ENCODE measurements at places on chromosomes 16 and 17.

- no peak for DNase-seq
Observed at GRCh38 chr17:81511804-81512561, 616 bp downstream of the ACTG1 start.

DNA sequence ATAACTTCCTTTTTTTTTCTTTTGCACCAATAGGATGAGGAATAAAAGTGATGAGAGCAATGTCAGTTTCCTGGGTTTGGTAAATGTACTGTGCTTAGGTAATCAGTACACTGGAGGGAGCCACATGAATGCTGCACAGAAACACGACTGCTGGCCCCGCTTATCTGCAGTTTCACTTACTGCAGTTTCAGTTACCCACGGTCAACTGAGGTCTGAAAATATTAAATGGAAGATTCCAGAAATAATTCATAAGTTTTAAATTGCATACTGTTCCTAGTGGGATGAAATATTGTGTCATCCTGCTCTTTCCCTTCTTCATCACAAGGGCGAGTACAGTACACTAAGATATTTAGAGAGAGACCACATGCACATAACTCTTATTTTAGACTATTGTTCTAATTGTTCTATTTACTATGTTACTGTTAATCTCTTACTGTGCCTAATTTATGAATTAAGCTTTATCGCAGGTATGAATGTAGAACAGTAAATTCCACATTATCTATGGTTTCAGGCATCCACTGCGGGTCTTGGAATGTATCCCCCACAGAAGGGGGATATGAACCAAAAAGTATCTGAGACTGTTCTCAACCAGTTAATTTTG, 6.4 kb upstream of the LGALS3BP start:
- DNase-seq, result no peak

- DNase-seq, result no peak
Observed at GRCh38 chr17:34723875-34724274, 144.5 kb downstream of the TMEM132E start.

GRCh38 chr17:44788139-44788538, 29.4 kb downstream of the ADAM11 start:
- DNase-seq, result no peak

DNA sequence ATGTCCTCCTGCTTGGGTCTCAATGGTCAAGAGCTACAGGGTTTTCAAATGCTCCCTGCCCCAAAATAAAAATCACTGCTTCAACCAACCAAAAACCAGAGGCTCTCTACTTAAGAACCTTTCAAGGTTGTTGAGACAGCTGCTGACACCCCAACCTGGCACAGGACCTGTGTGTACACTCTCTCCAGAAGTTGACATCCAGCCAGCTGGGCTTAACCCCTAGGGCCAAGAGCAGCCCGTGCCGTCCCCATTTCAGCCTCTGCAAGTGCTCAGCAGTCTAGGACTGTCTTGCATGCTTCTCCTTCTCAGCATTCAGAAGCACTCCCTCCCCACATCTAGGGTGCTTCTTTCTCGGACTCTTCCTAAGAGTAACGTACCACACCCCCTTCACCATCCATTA, 59.0 kb upstream of the TRAP1 start:
- DNase-seq, result no peak

DNA sequence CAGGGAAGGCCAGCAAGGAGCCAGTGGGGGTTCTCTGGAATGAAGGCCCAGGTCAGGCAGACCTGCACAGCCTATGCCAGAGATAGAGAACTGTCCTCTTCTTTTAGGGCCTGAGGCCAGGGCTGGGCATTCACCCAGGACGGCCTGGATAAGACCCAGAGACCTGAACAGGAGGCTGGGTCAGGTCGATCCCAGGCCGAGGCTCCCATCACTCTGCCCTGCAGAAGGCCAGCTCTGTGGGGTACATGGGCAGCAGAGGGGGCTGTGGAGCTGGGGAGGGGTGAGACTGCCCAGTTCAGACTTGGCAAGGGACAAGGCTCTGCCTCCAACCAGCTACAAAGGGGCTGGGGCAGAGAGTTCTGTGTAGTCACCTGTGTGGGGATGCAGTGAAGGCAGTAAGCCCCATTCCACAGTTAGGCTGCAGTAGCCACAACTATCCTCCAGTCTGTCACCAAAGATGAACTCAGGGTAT, 14.6 kb downstream of the HSD11B2 start:
- DNase-seq, result no peak

- no peak for DNase-seq
Observed at GRCh38 chr16:1058216-1058615, 14.3 kb upstream of the SSTR5 start.

DNA sequence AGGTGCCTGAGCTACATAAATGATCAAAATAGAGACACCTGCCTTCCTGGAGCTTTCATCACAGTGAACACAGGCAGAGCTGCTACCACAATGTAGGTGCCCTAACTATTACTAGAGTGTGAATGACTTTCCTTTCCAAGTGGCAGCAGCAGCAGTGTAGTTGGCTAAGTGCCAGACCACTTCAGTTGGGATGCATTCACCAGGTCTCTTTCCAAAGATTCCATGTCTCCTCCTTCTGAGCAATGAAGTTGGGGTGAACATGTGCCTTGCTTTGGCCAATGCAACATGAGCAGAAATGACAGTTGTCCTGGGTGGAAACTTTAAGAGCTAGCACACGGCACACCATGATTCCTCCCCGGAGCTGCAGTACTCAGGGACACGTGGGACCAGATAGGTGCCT, 23.3 kb upstream of the CACNG4 start:
- no peak for DNase-seq

- no peak for DNase-seq
Observed at GRCh38 chr16:57536306-57537193, at the start of gene CCDC102A. Gene CCDC102A, minus strand, starts transcription at chr16:57536571. Its CDS starts 7,394 bp downstream, at chr16:57529177.

GRCh38 chr16:11980136-11980844, 3.8 kb downstream of the SNX29 start:
- DNase-seq, result no peak

- DNase-seq, result no peak
Observed at GRCh38 chr16:2076072-2076865, 28.5 kb downstream of the TSC2 start.

DNA sequence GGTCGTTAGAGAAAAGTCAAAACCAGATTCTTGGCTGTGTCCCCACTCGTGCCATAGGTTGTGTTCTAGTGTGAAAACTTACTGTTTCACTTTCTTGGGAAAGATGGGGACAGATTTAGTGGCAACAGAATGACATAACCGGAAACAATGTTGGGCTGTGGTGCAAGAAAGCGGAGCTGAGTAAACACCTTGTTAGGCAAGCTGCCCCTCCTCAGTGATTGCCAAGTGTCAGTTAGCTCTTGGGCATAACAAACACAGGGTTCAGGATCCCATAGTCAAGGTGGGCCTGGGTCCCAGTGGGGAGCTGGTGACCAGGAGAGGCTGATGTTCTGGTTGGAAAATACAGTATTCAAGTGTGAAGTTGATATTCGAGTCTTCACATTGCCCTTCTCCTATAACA, 15.4 kb downstream of the UBN1 start:
- no peak for DNase-seq

GRCh38 chr17:63191610-63192009, 225.6 kb downstream of the TANC2 start:
- DNase-seq, result no peak

DNA sequence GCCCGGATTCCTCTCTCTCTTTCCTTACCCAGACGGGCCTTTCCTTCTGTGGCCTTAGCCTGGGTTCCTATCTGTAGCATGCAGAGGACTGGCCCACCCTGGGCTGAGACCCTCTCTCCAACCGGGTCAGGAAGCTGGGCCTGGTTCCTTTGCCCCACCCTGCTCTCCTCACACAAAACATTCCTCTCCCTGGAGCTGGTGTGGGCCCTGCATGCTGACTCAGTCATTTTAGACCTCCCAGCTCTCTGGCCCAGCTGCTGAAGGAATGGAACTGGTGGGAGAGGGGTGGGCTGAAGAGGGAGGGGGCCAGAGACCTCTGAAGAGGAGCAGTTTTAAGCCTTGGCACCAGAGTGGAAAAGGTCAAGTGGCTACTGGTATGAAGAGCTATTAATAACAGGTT, 957 bp downstream of the MYL4 start:
- no peak for DNase-seq

GRCh38 chr16:51163366-51163765, 12.3 kb upstream of the SALL1 start:
- no peak for DNase-seq

GRCh38 chr16:54473226-54473993, 186.8 kb upstream of the IRX3 start:
- no peak for DNase-seq

- DNase-seq, result no peak
Observed at GRCh38 chr16:89298623-89299225, 81.2 kb downstream of the ZNF778 start.

DNA sequence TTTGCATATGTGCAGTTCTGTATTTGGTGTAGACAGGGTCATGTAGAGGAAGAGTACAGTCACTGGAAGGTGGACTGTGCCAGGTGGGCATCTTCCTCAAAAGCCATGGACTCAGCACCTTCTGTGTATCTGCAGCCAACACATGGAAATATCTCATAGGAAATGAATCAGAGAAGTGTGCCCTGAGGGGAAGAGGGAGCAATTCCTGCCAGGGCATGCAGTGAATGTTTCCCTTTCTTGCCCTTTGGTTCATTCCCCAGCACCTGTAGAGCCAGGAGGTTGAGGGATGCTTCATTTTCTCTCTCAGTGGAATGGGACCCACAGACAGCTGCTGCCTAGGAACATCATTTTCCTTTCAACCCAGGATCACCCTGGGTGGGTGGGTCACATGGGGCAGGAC, 146.1 kb upstream of the HSBP1 start:
- no peak for DNase-seq

- DNase-seq, result no peak
Observed at GRCh38 chr17:32894245-32894644, 17.3 kb upstream of the MYO1D start.

DNA sequence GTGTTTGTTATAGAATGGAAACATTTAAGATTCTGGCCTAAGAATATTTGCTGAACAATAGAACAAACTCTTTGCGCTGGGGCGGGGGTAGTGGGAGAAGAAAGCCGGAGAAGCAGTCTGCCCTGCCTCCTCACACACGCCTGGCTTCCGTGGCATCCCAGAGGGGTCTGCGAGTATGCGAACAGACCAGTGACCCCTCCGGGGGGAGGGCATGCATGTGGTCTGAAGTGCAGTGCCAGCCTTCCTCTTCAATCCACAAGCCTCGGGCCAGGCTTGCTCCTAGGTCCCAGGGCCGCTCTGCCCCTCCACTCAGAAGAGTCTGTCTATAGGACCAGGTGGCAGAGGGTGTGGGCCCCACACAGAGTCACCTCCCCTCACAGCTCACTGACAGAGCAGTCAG, 14.1 kb upstream of the IGFALS start:
- DNase-seq, result no peak

GRCh38 chr17:57288040-57288772, 31.9 kb downstream of the MSI2 start:
- no peak for DNase-seq

DNA sequence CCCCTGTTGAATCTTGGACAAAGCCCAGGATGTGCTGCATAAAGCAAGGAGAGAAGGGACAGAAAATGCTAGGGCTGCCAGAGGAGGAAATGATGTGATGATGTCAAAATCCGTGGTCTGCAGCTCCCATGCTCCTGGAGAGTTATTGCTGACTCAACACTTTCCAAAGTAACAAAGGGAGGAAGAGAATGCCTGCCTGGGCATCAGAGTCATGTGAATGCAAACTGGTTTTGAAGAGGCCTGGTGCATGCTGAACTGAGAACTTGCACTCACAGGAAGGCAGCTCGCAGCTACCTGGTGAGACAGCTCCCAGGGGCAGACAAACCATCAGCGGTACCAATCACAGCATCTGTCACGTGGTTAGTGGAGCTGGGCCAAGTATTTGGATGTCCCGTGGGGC, 2.8 kb downstream of the MARVELD3 start:
- no peak for DNase-seq

DNA sequence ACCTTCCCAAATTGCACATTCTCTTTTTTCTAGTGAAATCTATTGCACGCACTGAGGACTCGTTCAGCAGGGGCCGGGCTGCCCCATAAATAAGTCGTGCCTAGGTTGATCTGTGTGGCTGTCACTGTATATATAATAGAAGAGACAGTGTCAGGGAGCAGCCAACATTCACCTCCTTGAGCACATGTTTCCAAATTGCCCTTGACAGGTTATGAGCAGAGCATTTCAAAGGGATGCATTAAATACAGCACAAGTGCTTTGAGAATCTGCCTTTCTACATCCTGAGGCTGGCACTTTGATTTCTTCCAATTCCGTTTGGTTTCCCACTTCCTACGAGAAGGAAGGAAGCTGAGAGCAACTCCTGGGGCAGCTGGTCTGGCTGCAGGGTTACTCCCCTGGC, 291.2 kb downstream of the NPIPA8 start:
- DNase-seq, result no peak
